ENCODE measurements at places on chromosomes 7 and 10.
A peak's percentile ranks its signal among the peaks of the same experiment; 100 is the strongest.

- no peak for DNase-seq
These were observed 3.8 kb downstream of the NEUROG3 start for GRCh38 chr10:69569396-69569934.

DNA sequence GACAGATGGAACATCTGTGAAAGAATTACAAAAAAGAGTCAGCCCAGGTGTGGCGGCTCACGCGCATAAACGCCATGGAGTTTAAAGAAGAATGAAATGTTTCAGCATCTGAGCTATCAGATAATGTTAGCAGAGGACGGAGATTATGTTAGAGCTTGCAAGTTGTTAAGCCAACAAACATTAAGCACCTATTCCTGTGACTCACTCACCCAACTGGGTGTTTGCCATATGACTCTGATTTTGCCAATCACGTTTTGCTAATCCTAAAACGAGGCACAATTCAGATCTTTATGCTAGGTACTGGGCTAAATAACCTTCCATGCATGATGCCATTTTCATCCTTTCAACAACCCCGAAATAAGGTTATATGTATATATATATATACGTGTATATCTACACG is 29.0 kb upstream of the CCNY start:
- no peak for DNase-seq

- no peak for DNase-seq
These were observed 153.7 kb upstream of the AGK start for GRCh38 chr7:141397236-141398163.

GRCh38 chr7:129341816-129342806 is 92.1 kb upstream of the STRIP2 start:
- no peak for DNase-seq

DNA sequence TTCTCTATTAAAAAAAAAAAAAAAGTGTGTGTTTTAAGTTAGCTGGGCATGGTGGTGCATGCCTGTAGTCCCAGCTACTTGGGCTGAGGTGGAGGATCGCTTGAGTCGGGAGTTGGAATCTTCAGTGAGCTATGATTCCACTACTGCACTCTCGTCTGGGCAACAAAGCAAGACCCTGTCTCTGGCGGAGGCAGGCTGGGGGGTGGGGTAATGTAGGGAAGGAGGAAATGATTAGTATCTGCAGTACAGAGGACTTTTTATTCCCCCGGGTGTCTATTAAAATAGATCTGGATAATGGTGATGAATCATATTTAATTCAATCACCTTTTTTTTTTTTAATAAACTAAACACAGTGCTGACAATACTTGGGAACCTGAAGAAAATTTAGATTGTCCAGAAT is 6.5 kb downstream of the CBX3 start:
- DNase-seq = no peak

- no peak for DNase-seq
These were observed 224.9 kb upstream of the AUTS2 start for GRCh38 chr7:69373171-69374043.

- peak; percentile 94 for DNase-seq
These were observed 36.2 kb downstream of the TOMM7 start for GRCh38 chr7:22786290-22786932.

DNA sequence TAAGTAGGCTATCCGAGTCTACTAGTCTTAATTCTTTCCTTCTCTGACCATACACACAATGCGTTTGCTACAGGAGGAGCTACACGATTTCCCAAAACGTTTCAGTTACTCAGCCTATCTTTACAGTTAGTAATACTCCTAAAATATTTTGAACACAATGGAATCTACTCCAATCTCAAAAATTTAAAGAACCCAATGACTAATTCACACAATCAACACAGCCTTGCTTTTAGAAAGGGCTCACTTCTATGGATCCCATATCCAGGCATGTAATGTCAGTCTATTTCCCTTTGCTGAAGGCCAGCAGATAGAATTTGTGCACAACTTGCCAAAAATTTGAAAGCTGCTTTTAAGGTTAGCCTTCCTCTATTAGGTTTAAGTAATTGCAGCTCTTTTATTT is 107.2 kb downstream of the VPS41 start:
- DNase-seq = no peak

DNA sequence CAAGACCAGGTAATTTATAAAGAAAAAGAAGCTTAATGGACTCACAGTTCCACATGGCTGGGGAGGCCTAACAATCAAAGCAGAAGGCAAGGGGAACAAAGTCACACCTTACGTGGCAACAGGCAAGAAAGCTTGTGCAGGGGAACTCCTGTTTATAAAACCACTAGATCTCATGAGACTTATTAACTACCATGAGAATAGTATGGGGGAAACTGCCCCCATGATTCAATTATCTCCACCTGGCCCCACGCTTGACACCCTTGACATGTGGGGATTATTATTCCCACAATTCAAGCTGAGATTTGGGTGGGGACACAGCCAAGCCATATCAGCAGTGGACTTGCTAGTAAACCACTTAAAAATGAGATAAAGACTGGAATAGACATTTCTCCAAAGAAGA is 451.7 kb downstream of the DNAJB9 start:
- DNase-seq = no peak

- DNase-seq = no peak
These were observed 48.3 kb downstream of the BAIAP2L1 start for GRCh38 chr7:98352621-98353020.

DNA sequence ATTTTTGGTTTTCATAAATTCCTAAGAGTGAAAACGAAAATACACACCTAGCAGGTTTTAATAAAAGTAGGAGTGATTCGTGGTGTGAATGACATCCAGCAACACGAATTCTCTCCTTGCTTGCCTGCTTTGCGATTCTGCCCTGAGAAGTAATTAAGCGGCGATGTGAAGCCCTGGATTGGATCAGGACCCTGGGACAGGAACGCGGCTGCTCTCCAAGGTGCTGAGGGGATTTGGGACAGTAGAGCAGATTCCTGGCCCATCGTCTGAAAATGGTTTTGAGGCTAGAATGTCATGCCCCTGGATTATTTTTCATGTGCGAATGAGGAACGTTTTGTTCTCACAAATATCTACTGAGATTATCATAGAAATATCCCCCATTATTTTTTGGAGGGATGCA is 7.8 kb downstream of the NPS start:
- no peak for DNase-seq

GRCh38 chr10:63703113-63703670 is 182.0 kb downstream of the REEP3 start:
- no peak for DNase-seq

GRCh38 chr10:132850246-132850645 is 64.3 kb upstream of the NKX6-2 start:
- no peak for DNase-seq

DNA sequence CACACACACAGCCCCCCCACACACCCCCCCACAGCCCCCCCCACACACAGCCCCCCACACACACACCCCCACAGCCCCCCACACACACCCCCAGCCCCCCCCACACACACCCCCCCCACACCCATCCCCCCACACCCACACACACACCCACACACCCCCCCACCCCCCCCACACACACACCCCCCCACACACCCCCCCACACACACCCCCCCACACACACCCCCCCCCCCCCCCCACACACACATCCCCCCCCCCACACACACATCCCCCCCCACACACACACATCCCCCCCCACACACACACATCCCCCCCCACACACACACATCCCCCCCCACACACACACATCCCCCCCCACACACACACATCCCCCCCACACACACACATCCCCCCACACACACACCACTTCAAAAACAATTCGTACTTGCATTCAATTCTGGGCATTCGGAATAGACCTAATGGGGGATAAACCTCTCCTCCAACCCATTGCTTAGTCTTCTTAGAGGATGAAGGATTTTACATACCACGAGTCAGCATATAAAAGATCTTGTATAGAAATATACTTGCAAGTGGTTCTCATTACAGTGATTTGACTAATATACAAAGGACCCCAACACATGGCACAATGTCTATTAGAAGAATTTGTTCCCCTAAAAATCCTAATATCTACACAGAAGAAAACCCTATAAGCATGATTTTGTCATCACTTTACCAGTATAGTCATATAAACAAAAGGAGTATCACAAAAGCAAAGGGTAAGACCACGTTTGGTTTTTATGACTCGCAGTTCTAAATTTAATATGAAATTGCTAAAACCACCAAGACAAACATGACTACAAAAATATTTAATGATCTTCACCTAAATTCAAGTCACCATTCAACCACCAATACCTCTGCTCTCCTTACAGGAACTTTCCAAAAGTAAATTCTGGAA is 80.9 kb downstream of the DIP2C start:
- no peak for DNase-seq

GRCh38 chr7:33986951-33987947 is 81.9 kb downstream of the BMPER start:
- DNase-seq = no peak

GRCh38 chr7:48351900-48352299 is 180.6 kb downstream of the ABCA13 start:
- DNase-seq = no peak

DNA sequence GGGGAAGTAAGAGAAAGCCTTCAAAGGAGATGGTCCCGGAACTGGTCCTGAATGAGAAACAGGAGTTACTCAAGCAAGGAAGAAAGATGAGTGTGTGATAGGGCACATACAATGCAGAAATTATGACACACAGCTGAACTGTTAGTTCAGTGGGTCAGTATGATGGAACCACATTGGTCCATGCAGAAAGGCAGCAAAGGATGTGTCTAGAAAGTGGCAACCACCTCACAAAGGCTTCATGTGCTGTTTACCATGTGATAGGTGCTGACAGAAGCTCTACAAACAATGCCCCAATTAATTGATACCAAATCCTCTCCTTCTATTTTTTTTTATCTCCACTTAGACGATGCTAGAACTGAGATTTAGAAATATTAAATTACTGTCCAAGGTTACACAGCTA is 258.3 kb downstream of the RELN start:
- DNase-seq = no peak

GRCh38 chr7:96671854-96672253 is 37.8 kb downstream of the SEM1 start:
- no peak for DNase-seq

DNA sequence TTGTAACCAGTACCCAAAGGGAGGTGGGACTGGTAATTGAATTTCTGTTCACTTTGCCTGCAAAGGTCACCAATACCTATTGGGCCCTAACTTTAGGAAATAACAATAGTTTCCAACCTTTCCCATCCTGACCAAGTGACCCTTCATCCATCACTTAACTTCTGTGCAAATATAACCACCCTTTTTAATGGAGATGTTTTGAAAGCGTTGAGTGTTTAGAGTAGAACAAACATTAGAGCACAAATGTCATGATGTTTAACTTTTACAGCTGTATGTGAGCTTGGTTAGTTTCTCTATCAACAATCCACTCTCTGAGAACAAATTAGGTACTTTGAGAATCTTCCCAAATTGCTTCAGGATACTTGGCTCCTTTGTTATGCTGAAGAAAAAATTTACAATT is 66.4 kb downstream of the MET start:
- no peak for DNase-seq

GRCh38 chr7:128443831-128444600 is 11.7 kb upstream of the HILPDA start:
- no peak for DNase-seq

GRCh38 chr10:132163278-132163765 is 23.4 kb upstream of the DPYSL4 start:
- no peak for DNase-seq

- no peak for DNase-seq
These were observed 718 bp upstream of the FZD1 start for GRCh38 chr7:91263384-91264045.

DNA sequence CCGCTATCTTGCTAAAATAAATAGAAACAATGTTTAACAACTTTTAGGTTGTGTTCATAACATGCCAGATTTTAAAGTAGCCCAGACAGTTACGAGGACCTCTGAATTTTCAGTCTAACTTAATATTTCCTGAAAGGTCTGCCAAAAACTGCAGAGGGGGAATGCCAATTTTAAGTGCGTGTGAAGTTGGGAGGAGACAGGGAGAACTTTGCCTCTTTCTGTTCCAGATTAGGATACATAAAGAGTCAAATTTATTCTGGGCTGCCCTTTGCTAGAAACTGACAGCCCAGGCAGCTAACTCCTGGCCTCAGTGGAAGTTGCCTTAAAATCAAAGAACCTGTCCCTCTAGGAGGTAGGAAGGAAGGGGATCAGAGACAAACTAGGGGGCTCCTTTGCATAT is 52.3 kb upstream of the PIP4K2A start:
- no peak for DNase-seq

DNA sequence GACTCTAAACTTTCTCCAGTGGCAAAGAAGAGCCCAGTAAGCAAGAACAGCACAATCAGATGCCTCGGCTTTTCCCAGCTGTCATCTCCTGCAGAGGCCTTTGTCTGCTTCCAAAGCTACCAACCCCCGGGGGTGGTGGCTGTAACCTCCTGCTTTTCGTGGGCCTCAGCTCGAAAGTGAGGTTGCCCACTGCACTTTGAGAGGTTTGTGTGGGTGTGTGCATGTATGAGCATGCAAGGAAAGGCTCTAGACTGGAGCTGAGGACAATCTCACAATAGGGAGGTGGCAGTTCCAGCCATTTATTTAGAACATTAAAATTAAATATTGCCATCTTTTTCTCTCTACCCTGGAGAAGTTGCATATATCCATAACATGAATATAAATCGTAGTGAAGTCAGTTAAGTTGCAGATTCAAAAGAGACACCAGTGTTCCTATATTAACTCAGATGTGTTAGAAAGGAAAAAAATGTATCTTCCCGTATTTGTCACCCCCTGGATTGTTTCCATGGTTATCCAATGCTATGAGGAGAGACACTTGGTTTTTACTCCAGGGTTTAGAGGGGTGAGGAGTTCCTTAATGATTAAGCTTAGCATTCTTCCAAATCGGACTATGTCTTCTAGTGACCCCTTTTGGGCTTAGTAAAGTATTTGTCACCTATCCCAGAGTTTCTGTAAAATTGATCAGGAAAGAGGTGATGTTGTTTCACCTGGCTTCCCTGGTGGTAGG is 781.1 kb downstream of the INHBA start:
- no peak for DNase-seq

DNA sequence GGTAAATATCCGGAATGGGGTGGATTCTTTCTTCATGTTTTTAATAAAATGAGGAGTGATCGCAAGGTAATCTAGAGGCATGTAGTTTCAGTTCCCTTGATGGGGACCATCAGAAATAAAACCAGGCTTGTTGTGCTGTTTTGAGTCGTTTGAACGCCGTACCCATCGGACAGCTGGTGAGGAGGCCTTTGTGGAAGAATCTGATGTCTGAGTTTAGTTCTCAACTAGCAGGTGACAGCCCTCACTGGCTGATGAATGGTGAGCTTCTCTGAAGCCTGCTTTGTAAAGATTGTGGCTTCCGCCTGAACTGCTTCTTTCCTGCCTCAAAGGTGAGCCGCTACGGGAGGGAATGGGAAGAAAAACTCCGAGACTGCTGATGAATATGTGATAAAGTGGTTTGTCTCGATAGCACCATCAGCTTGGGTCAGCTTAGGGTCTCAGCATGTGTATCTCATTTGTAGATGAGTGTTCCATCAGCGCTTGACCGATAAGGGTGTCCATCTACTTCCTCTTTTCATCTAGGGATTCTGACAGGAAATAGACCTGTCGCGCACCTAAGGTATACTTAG is 977 bp downstream of the TMEM248 start:
- no peak for DNase-seq

DNA sequence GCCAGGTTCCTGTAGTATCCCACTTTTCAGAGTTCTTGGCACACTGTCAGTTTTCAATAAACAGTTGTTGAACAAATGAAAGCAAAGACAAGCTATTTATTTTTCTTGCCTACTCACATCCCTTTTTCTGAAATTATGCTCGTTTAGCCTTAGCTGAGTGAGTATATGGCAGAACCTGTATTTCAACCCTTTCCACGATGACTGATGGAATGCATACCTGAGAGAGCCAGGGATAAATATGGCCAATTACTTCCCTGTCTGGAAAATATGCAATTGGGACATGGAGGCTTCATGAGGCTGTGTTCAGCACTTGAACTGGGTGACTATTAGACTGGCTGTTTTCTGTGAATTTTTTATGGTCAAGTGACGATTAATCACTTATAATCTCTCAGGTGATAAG is 144.5 kb upstream of the POT1 start:
- no peak for DNase-seq

All from NCI-H524 treated with DMSO at 0.1 percent for 48 hours (cell line).